ENCODE measurements at places on chromosomes 2 and 18. TPM values are rescaled to one million over a fixed set of nuclear protein-coding genes. Genes with fewer than 3 reads are reported as not detected.

GLI2 gene
- total RNA-seq: 10.4 TPM

GRCh38 chr2:158497486-158497885 is 40.7 kb downstream of the PKP4 start:
- no peaks in the 10 kb centered on the region for H3K27me3 ChIP-seq
- H3K4me1 ChIP-seq: peaks cover 15% of the 10 kb centered on the region
- no peak overlapping the region for H3K27ac ChIP-seq
- no peaks in the 10 kb centered on the region for H3K36me3 ChIP-seq
- no peak for DNase-seq

HAAO gene
- 2.4 TPM for total RNA-seq

ARHGAP15 gene
- not detected for total RNA-seq

DNA sequence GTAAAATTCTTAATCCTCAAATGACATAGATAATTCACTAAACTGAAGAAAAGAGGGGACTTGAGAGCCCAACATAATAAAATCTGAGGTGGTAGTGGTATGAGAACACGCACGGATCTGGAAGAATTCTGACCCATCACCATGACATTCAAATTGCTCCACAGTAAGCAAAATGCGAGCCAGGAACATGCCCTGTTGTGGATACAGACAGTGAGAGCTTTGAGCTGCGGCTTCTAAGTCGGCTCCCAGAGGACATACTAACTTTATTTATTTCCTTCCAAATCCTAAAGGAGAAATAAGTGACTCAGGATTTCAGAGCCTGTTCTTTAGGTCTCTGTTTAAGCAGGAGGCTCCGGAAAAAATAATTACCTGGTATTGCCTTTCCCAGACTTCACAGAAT is 143.4 kb upstream of the SMAD7 start:
- H3K27ac ChIP-seq: no peak overlapping the region
- no peaks in the 10 kb centered on the region for H3K36me3 ChIP-seq
- peaks cover 4% of the 10 kb centered on the region for H3K4me1 ChIP-seq
- no peak overlapping the region for H3K4me3 ChIP-seq
- DNase-seq: no peak

DNA sequence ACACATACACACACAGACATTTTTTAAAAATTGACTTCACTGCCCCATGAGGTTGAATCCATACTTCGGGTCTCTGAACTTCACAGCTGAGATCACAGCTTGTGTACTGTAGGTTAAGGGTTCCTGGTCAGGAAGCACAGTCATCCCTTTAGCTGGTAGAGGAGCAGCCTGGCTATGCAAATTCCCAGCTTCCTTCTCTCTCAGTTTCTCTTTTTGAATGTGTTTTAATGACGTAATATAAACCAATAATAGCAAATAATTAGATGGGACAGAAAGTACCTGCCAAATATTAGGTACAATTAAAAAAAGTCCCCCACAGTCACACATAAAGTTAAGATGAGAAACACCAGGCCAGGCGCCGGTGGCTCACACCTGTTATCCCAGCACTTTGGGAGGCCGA is 178.7 kb downstream of the ZNF385B start:
- H3K4me3 ChIP-seq: no peak overlapping the region
- H3K27me3 ChIP-seq: no peaks in the 10 kb centered on the region
- H3K27ac ChIP-seq: no peak overlapping the region
- H3K36me3 ChIP-seq: no peaks in the 10 kb centered on the region

GRCh38 chr18:76953156-76953555 is 130.8 kb downstream of the ZNF236 start:
- no peak for DNase-seq
- no peaks in the 10 kb centered on the region for H3K27me3 ChIP-seq
- H3K27ac ChIP-seq: no peak overlapping the region
- no peak overlapping the region for H3K4me3 ChIP-seq
- H3K36me3 ChIP-seq: peaks cover 4% of the 10 kb centered on the region

AMER3 gene
- total RNA-seq: not detected

GRCh38 chr2:174340400-174341292 is 5.9 kb downstream of the SP9 start:
- DNase-seq: no peak
- H3K27ac ChIP-seq: no peak overlapping the region
- peak overlapping the region; percentile 8 for H3K4me3 ChIP-seq
- H3K4me1 ChIP-seq: peaks cover 29% of the 10 kb centered on the region
- H3K36me3 ChIP-seq: no peaks in the 10 kb centered on the region
- H3K27me3 ChIP-seq: peaks cover 76% of the 10 kb centered on the region

DLGAP1 gene
- 135 TPM for total RNA-seq

CAPN14 gene
- 0.13 TPM for total RNA-seq

DNA sequence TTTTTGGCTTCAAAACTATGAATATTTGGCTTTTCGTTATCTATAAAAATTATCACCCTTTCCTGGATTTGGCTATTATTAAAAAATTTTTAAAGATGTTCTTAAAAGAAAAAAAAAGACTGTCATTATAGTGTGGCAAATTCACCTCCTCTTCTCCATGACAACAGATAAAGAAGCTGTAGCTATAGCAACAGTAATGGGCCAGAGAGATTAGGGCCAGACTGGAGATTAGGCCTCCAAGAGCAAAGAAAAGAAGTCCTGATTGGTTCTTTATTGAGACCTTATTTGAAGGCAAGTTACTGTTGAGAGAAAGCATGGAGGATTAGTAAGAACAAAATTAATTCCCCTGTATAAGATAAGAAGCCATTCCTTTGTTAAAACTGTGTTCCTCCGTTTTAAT is 812.5 kb downstream of the DCC start:
- H3K27ac ChIP-seq: no peak overlapping the region
- no peaks in the 10 kb centered on the region for H3K36me3 ChIP-seq
- no peak overlapping the region for H3K4me3 ChIP-seq
- no peaks in the 10 kb centered on the region for H3K27me3 ChIP-seq
- DNase-seq: no peak

MYO3B gene
- total RNA-seq: 0.13 TPM

ACKR3 gene
- 0.31 TPM for total RNA-seq

SOX11 gene
- total RNA-seq: 75.1 TPM

- DNase-seq: no peak
- H3K4me1 ChIP-seq: peaks cover 4% of the 10 kb centered on the region
- H3K4me3 ChIP-seq: no peak overlapping the region
- H3K27me3 ChIP-seq: no peaks in the 10 kb centered on the region
These were observed 5.5 kb downstream of the CEBPZOS start for GRCh38 chr2:37201766-37202165.

DNA sequence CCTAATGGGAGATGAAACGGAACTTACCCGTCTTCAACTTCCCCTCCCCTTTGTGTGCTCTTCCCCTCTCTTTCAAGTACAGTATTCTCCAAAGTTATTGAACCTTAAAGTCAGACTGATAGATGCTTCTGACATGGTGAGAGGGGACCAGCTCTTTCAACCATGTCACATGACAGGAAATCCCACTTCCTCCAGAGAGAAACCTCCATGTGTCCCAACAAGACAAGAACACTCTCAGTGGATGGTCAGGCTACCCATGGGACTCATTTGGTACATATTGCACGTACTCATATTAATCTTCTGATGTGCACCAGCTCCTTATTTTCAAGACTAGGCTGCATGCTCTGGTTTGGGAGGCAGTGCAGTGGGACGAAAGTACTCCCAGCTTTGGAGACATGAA is 44.6 kb upstream of the REG3G start:
- H3K27me3 ChIP-seq: no peaks in the 10 kb centered on the region
- no peak overlapping the region for H3K4me3 ChIP-seq
- no peak overlapping the region for H3K27ac ChIP-seq
- DNase-seq: peak; percentile 50

GRCh38 chr2:86747711-86748639 is 27.9 kb downstream of the RMND5A start:
- H3K36me3 ChIP-seq: peaks cover 44% of the 10 kb centered on the region
- H3K27me3 ChIP-seq: no peaks in the 10 kb centered on the region
- DNase-seq: peak; percentile 82
- H3K4me1 ChIP-seq: peaks cover 21% of the 10 kb centered on the region
- H3K4me3 ChIP-seq: no peak overlapping the region
- peak overlapping the region; percentile 84 for H3K27ac ChIP-seq
